ENCODE measurements at places on chromosomes 5 and 9.

- DNase-seq: no peak
Measured at GRCh38 chr9:123453076-123453667, 97.2 kb downstream of the CRB2 start.

- DNase-seq: no peak
Measured at GRCh38 chr9:107932046-107932445, 442.5 kb upstream of the KLF4 start.

GRCh38 chr5:33075731-33076130, 364.6 kb downstream of the NPR3 start:
- DNase-seq: no peak

DNA sequence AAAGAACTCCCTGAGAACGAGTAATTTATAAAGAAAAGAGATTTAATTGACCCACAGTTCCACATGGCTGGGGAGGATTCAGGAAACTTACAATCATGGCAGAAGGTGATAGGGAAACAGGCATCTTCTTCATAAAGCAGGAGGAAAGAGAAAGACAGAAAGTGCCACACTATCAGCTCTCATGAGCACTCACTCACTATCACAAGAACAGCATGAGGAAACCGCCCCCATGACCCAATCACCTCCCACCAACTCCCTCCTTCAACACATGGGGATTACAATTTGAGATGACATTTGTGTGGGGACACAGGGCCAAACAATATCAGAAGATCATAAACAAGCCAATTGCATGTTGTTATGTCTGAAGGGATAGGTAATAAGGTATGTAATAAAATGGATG, 935.9 kb upstream of the COX7C start:
- DNase-seq: no peak

DNA sequence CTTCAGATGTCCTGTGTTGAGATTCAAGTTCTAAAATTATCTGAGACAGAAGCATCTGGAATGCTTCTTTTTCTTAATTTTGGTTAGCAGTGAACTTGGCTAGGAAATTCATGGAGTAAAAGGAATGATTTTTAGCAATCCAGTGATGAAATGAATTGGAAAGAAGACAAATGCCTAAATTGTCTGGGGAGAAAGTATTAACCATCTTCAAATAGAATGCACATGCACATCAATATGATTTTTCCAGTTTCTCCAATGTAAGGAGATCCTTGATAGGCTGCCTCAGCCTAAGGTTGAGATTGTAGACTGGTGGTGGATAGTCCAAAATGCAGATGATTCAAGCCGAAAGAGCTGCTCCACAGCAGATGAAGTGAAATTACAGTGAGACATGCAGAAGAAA, 106.7 kb downstream of the PCSK5 start:
- no peak for DNase-seq

DNA sequence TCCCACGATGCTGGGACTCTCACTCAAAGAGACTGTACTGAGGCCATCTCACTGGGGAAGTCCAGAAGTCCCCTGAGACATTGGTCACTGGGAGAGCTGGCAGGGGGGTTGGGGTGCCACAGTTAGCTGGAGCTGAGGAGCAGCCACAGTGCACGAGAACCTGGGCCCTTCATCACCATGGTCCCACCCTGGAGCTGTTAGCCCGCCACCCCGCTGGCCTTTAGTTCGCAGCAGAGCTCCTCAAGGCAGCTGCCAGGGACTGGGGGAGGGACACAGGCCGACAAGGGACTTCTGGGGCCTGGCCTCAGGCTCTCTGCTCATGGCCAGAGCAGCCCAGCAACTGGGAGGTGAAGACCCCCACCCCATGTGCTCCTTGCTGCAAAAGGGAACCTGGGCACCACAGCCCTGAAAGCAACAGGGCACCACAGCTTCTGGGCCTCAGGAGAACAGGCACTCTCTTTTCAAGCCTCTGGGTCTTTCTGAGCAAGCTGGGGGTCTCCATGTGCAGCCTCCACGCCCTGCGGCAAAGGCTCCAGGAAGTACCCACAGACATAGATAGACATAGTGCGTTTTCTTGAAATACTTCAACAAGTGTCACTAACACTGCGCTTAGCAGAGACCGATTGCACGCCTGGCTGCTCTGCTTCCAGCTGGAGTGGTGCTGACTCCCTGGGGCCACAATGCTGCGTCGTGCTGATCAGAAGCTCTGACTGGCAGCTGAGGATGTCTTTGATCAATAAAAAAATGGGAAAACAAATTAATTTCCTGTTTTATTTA, 46.0 kb downstream of the VAV2 start:
- DNase-seq: no peak

- DNase-seq: no peak
Measured at GRCh38 chr9:83384214-83384613, 154.0 kb downstream of the FRMD3 start.

DNA sequence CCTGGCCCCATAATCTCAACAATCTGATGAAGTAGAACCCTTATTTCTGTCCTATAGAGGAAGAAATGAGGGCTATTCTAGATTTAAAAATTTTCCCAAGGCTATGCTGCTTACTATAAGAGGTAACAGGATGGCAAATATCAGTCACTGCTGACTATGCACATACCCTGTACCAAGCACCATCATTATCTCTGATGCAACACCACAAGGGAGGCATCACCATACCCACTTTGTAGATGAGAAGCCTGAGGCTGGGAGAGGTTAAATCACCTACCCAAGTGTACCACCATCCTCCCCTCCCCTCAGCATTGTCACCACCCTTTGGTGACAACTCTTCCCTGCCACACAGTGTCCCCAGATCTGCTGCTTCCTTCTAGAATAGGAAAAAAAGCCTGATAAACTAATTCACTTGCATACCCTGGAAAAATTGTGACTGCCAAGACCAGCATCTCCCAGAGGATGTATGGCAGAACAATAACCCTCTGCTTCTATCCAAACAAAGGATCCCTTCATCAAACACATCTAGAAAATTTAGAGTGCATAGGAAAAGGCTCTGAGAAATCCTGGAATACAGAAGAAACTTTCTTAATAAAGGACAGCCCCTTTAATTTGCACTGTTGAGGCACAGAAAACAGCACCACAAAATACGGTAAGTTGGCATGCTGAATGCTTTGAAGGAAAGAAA, 48.3 kb downstream of the PRRC1 start:
- DNase-seq: no peak

DNA sequence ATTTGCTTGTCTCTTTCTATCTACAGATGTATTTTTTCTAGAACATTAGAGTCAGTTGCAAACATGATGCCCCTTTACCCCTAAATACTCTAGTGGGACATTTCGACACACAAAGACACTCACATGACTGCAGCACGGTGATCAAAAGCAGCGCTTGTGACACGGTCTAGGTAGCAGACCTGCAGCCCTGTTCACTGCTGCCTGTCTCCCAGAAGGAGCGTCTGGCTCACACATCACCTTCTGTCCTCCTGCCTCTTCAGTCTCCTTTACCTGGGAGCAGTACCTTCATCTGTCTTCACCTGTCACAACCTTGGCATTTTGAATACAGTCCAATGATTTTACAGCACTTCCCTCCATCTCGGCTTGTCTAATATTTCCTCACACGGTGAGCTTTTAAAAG, 51.9 kb upstream of the SH3PXD2B start:
- no peak for DNase-seq

DNA sequence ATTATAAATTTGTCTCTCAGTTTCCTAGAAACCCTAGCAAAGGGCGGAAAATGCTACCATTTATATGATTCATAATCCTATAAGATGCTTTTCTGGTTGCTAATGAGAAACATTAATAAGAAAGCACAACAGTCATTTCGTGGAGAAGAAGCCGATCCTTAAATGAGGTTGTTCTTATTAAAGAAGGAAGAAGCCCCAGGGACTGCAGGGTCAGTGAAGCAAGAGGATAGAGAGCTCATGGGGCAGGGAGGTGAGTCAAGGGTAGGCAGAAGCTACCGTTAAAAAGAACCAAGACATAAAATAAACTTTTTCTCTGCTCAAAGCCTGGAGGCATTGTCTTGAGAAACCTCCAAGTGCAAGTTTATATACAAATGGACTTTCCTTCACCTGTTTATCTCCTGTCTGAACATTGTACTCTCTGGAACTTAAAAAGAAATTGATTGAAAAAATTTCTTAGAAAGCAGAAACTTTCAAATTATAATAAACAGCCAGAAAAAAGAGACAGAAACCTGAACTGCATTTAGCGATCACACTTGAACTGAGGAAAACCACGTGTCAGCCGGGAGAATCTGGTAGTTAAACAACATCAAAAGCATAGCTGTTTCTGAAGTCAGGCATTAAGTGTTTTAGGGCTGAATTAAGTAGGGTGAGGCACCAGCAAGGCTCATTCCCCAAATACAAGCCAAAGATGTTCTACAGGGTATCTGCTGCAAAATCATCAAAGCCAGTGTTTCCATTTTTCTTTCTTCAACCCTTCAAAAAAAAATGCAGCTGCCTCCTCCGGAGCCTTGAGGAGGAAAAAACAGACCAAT, 21.9 kb downstream of the HTR4 start:
- DNase-seq: no peak

GRCh38 chr9:121439016-121439415, 60.6 kb downstream of the GGTA1 start:
- no peak for DNase-seq

DNA sequence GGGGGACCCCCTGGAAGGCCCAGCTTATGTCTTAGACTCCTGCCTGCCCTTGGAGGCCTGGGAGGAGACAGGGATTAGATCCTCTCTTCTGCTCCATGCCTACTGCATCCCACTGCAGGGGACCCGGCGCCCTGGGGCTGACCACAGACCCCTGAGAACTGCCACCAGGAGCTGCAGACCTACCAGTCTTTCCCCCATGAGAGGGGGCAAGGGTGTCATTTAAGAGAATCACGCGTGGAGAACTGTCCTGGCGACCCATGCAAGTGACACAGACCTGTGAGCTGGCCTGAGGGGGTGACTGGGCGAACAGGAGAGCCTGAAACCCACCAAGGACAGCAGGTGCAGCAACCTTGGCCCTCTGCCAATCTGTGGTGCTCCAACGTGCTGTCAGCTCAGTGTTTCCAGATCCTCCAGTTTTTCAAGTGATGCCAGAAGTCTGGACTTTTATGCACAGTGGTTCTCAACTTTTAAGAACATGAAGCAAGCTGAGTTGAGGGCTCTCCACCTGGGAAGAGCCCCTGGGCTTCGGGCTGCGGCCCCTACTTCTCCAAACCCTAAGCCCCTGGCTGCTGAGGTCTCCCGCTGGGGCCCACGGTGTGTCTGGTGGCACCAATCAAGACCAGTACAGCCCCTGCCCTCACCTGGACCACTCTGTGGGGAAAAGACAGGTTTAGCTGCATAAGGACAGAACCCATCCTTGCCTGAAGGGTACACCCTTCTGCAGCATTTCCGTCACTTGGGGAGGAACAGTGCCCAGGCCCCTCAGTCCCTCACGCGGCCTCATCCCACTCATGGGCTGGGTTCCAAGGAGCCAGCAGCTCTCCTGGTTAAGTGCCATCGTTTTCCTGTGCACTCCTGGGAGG, 18.2 kb downstream of the GFPT2 start:
- no peak for DNase-seq

DNA sequence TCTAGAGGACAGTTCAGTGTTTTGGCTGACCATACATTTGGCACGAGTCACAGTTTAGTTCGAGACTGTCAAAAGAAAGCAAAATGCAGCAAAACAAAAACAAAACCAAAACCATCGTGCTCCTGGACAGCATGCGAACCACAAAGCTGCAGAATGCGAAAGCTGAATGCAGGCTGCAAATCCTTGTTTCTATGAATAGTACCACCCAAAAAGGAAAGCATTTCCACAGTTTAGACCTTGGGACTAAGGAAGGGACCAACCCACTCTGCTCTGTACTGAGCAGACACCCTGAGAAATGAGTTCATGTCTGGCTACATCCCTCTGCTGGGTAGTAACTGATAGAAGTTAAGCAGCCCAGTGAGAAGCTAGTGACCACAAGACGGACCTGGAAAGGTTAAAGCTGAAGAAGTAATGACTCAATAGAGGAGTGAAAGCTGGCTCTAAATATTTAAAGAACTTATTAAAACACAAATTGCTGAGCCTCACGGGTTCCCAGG, 3.9 kb downstream of the GCNT4 start:
- DNase-seq: no peak

- DNase-seq: no peak
Measured at GRCh38 chr5:151509231-151509630, 61.8 kb downstream of the SLC36A1 start.

Measured in T-helper 17 cell (primary cell).